ACHN (cell line): ENCODE measurements at places on chromosomes 12 and 14.
A peak's percentile ranks its signal among the peaks of the same experiment; 100 is the strongest.

GRCh38 chr14:101410126-101410525 is 151.2 kb upstream of the DIO3 start:
- DNase-seq, result no peak

- peak; percentile 45 for DNase-seq
These were observed 26.9 kb downstream of the ZDHHC17 start for GRCh38 chr12:76790564-76791552.

DNA sequence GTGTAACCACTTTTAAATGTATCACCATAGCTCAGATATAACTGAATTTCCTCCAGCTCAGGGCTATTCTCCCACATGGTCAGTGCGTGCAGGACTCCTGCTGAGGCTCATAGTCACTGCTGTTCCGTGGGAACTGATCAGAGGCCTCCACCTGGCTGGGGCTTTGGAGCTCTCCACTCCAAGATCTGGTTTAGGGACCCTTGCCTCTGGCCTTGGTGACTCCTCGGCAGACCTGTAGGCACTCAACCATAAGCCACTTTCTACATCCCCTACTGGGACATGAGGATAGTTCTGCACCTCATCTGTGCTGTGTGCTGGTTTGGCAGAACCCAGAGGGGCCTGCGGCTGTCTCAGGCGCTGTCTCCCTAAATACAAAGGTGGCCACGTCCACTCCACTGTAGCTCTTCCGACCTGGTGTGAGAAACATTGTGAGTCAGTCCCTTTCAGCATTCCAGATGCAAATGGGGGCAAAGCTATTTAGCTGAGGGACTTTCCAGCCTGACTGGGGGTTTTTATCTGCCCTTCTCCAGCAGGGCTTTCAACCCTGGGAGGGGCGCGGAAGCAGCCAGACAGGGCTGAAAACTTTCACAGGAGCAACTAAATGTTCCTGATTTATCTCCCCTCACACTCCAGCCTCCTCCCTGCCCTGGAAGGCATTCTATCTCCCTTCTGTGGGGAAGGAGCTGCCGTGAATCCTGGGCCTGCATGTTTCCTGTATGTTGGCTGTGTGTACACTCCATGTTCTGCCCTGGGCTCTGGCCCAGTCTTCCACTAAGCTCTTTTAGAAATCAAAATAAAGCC is 218.3 kb upstream of the DAAM1 start:
- DNase-seq, result no peak

- peak; percentile 57 for DNase-seq
These were observed 22.3 kb downstream of the DCAF4 start for GRCh38 chr14:72948481-72949138.

- no peak for DNase-seq
These were observed 58.8 kb downstream of the TRMT5 start for GRCh38 chr14:60922050-60922449.

DNA sequence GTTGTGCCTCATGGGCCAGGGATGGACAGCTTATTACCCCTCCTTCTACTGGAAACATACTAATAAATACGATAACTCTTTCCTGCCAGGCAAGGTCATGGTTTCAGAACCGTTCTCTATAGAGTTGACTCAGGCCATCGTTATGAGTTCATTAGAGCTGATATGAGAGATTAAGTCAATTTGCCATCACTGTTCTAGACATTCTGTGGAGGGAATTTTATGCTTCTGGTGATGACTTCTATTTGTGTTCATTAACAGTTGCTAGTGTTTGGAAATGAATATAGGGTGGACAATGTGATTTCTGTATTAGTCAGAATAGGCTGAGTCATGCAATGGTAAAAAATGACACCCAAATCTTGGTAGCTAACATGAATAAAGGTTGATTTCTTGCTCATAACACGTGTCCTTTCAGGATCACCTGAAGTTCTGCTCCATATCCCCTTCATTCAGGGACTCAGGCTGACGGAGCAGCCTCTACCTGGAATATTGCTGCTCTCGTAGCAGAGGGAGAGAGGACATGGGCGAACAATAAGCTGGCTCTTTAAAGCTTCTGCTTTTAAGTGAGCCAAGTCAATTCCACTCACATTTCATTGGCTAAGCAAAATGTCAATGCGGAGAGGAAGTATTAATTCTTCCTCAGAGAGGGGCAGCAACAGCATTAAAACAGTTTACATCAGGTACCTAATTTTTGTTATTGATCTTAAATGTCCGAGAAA is 18.5 kb upstream of the TBPL2 start:
- peak; percentile 8 for DNase-seq

GRCh38 chr14:95549656-95550585 is 15.1 kb downstream of the GLRX5 start:
- DNase-seq, result no peak

DNA sequence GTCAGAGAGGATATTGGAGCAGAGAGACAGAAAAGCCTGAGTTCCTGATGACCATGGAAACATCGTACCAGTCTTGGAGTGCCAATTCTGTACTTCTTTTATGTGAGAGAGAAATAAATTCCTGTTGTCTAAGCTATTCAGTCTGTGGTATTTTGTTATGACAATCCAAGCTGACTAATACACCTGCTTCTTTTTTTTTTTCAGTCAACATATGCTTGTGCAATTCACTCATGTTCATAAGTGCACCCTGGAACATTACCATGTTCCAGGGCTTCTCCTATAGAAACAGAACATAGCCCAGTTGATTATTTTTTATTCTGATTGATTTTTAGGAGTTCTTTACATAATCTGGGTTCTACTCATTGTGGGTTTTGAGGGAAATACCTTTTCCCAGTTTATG is 1.7 kb upstream of the CHPT1 start:
- no peak for DNase-seq

DNA sequence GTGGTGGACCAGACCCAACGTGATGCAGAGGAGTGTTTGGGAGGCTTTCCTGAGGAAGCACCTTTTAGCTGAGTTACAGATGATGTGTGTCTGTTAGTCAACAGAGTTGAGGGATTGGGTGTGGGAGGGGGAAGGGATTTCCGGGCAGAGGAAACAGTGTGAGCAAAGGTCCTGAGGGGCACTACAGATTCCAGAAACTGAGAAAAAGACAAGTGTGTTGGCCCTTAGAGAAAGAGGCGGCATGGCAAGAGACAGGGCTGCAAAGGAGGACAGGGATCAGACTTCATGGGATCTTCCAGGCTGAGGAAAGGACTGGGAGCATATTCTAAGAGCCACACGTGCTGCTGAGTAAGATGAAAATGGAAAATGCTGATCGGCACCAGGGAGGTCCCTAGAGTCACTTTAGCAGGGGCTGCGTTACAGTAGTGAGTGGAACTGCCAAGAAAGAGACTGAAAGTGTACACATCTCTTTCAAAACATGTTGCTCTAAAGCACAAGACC is 9.4 kb upstream of the RPS6KL1 start:
- no peak for DNase-seq

DNA sequence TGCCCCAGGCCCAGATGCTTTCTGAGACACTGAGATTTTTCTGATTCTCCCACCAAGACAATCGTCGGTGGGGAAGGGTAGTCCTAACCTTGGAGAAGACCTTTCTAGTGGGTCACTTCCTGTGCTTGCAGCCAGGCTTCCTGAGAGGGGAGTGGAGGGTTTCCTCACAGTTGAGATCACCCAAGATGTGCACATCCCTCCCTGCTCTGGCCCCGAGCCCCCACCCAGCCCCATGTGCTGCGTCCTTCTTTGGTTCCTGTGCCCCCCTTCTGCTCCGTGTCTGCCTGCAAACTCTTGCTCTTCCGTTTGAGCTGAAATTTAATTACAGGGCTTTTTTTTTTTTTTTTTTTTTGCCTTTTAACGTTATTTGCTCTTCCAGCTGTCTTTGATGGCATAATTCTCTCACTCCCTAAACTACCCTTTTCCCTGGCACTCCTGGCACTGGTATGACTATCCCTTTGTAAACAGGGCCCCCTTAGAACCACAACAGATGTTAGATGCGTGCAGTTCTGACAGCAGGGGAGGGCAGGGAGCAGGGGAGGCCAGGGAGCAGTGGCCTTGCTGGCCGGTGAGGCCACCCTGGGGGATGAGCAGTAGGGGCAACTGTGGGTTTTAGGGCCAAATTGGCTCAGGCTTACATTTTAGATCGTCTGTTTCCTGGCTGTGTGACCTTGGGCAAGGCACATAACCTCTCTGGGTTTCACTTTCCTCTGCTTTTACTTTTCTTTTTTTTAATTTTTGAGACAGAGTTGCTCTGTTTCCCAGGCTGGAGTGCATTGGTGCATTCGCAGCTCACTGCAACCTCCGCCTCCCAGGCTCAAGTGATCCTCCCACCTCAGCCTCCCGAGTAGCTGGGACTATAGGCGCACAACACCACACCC is 144.5 kb downstream of the PHETA1 start:
- no peak for DNase-seq

DNA sequence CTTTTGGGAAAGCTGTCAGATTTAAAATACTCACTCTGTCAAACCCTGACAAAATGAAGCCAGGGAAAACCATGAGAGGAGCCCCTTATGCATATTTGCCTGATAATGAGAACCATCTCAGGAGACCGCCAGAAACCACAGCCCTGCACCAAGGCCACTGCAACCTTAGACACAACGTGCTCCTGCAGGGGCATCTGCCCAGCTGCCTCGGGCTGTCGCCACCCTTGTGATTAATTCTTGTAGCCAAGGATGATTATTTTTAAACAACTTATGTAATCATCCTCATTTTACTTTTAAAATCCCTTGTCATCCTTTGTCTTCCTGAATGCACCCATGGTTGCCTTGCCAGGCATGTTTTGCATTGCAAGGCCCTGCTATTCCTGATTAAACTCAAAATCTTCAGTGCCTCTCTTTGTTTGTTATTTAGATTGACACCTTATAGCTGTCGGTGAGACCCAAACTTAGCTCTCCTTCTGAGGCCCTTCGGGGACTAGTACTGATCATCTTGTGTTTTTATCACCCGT is 766.4 kb upstream of the TMEM132C start:
- DNase-seq, result no peak

- DNase-seq, result peak; percentile 46
These were observed 22.0 kb downstream of the SLC25A21 start for GRCh38 chr14:37150414-37150813.

- no peak for DNase-seq
These were observed 21.9 kb downstream of the RNFT2 start for GRCh38 chr12:116759783-116760621.

GRCh38 chr14:106209755-106210154 is 683.4 kb downstream of the TMEM121 start:
- no peak for DNase-seq

DNA sequence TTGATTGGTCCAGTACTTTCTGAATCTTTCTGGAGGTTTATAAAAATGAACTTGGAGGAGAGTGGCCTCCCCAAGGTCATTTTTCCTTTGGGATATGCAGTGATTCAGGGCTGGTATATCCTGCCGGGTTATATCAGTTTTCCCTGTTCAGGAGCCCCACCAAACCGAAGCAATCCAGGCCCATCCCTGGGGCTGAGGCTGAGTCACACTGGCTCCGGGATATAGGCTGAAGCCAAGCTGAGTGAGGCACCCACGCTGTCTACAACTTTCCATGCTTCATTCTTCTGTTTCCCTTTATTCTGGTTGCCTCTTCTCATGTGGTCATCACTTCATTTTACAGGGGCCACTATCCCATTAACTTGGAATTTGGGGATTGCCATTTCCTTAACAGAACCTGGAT is 3.4 kb downstream of the SSPN start:
- DNase-seq, result peak; percentile 26

DNA sequence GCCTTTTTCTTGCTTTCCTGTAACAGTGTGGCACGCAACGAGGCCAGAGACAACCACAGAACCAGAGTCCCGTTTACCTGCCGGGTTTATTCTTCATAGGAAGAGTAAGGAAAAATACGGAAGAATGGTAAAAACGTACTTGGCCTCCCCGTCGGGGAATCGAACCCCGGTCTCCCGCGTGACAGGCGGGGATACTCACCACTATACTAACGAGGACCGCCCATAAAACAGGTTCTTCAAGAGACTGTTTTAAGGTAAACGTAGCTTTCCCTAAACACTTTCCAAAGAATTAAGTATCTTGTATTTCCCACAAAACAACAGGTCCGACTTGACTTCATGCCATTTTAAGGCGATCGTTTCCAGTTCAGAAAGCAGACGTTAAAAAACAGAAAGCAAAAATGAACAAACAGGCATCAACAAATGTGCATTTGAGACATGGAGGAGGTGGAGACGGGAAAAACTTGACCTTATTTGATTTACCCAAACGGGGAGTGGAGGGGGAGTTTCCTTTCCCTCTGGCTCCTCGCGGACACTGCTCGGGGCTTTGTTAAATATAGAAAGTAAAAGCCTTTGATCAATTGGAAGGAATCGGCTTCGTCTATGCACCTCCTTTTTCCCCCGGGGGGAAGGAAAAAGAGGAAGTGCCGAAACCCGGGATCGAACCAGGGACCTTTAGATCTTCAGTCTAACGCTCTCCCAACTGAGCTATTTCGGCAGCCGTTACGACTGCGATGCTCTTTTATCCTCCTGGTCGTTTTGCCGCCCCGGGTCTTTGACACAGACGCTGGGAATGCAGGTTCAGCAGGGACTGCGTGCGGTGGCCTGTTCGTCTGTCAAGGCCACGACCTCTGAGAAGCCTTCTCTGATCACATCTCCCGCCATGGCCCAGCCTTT is 13.0 kb upstream of the UBC start:
- DNase-seq, result peak; percentile 97

DNA sequence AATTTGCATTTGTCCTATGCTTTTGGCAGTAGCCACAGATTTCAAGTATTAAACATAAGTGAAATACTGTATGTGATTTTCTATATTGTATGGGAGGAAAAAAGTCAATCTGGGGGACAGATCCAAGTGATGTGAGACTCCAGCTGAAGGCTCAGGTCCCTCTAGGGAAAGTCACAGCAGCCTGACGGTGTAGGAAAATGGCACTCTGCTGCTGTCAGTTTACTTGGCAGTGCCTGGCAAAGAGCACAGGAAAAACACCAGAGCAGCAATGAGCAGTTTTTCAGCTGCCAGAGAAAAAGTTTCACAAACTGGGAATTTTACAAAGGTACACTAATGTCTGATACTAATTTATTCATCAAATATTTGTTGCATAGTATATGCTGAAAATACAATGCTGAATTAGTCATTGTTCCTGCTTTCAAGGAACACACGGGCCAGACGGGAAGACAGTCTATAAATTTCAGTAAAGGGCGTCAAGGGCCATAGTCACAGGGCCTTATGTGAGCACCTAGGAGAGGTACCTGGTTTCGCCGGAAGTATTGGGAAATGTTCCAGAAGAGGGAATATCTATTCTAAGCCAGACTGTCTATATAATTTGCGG is 66.2 kb upstream of the SLC38A2 start:
- DNase-seq, result no peak

DNA sequence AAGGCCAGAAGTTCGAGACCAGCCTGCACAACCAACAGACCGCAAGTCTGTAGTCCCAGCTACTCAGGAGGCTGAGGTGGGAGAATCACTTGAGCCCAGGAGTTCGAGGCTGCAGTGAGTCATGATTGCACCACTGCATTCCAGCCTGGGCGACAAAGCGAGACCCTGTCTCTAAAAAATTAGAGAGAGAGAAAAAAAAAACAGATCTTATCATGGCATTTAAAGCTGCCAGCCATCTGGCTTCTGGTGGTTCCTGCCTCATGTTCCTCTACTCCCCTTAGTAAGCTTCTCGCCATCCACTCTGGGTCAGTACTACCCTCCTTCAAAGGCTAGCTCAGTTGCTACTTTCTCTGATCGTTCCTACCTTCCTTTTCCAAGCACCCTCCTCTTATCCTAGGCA is 16.1 kb downstream of the CLSTN3 start:
- no peak for DNase-seq
